ENCODE measurements at places on chromosomes 2 and 18. TPM values are rescaled to one million over a fixed set of nuclear protein-coding genes. Genes with fewer than 3 reads are reported as not detected.

Gene PLEKHH2
- total RNA-seq, result 0.60 TPM

Gene HOXD4
- not detected for total RNA-seq

Gene ALKAL2
- not detected for total RNA-seq

Gene REG1B
- not detected for total RNA-seq

Gene SGPP2
- total RNA-seq, result not detected

Gene DCDC2C
- not detected for total RNA-seq

Gene DNAJC5G
- total RNA-seq, result not detected

Gene LAMA3
- total RNA-seq, result 0.60 TPM

Gene ASB18
- total RNA-seq, result not detected

Gene ANKRD62
- total RNA-seq, result not detected

Gene LBX2
- total RNA-seq, result 0.94 TPM

Gene EMILIN1
- 319 TPM for total RNA-seq

Gene INHBB
- total RNA-seq, result 0.08 TPM

Gene LYPD6
- total RNA-seq, result not detected

Gene GRP
- total RNA-seq, result not detected

Gene AGXT
- not detected for total RNA-seq

Gene TSPYL6
- not detected for total RNA-seq

Gene SP9
- not detected for total RNA-seq

Gene HOXD12
- not detected for total RNA-seq

Gene XPO1
- total RNA-seq, result 154 TPM

Gene PIAS2
- 11.8 TPM for total RNA-seq

Gene ANKRD30B
- total RNA-seq, result 0.23 TPM

Gene PDCD1
- total RNA-seq, result not detected

Gene ALPG
- total RNA-seq, result not detected

Gene ATG16L1
- total RNA-seq, result 25.1 TPM

Gene SCYGR4
- not detected for total RNA-seq

Gene REEP1
- total RNA-seq, result not detected

Gene ZSCAN30
- 17.0 TPM for total RNA-seq

Gene MFSD6
- total RNA-seq, result 3.2 TPM

Gene C2orf80
- total RNA-seq, result not detected

Gene DSC1
- not detected for total RNA-seq

Gene CRYGD
- not detected for total RNA-seq

Gene ELOA2
- not detected for total RNA-seq

Gene ZNF892
- total RNA-seq, result 2.3 TPM

Gene FHL2
- total RNA-seq, result 119 TPM

Gene RAB1A
- 107 TPM for total RNA-seq

Gene UGT1A8
- 0.08 TPM for total RNA-seq

Gene IL36A
- not detected for total RNA-seq

Gene ADRA2B
- 3.5 TPM for total RNA-seq

Gene AQP12B
- not detected for total RNA-seq

Gene PRSS56
- total RNA-seq, result not detected

Gene ANKRD30BL
- not detected for total RNA-seq

Gene ASAP2
- 18.6 TPM for total RNA-seq

Gene MLPH
- 37.0 TPM for total RNA-seq

Gene TRIM43
- total RNA-seq, result not detected

Gene NAT8
- not detected for total RNA-seq

Gene OBSL1
- 84.6 TPM for total RNA-seq

Gene SMYD1
- not detected for total RNA-seq

Gene RAPH1
- total RNA-seq, result 16.5 TPM

Data from smooth muscle cell of the coronary artery (primary cell).